ENCODE measurements at places on chromosomes 2 and 18.

- no peak for DNase-seq
Measured at GRCh38 chr2:98833917-98834263, 102.1 kb downstream of the CRACDL start.

DNA sequence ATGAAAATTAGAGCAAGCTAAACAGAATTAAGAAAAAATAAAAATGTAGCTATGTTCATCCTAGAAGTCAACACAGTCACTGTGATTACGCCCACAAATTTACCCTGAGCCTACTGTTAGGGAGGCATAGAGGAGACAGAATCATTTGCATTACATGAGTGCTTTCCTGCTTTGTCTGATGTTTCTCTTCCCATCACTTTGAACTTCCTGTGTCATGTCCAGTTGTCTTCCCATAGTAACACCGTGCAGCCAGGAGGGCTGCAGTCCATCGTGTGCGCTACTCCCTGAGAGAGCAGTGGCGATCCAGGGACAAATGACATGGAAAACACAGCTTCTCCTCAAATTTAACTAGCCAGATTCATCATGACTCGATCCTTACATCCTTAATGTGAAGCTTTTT, 149.8 kb upstream of the DAPL1 start:
- no peak for DNase-seq

DNA sequence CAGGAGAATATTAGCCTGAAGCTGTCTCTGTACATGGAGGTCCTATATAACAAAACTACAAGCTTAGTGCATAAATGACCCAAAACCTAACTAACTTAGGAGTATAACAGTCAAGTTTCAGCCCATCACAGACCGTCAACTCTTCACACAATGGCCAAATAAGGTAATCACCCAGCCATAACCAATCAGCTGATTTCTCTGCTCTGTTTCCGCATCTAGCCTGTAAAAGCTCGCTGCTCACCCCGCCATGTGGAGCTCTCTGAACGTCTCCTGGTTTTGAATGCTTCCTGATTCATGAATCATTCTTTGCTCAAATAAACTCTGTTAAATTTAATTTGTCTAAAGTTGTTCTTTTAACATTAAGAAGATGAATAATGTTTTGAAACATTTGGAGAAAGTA, 593.6 kb downstream of the TMX3 start:
- DNase-seq = no peak

DNA sequence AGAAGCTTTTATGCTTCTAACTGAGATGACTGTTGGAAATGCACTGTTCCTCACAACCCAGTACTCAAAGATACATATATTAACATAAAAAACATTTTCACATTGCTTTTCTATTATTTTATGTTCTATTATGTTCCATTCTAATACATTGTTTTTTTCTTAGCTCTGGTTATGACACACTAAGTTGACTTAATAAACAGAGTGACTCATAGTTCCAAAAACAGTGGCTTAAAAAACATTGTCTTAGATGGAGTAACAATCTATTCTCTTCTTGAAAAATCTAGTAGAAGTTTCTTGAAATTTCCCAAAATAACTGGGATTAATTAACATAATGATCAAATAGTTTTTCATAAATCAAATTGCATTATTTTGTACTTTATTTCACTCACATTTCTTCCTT, 328.2 kb upstream of the LRATD1 start:
- DNase-seq = no peak

GRCh38 chr2:187982668-187983067, 309.0 kb upstream of the GULP1 start:
- no peak for DNase-seq

GRCh38 chr18:71036783-71037182, 747.9 kb downstream of the SOCS6 start:
- no peak for DNase-seq

GRCh38 chr2:226838722-226839121, 2.9 kb downstream of the RHBDD1 start:
- no peak for DNase-seq

DNA sequence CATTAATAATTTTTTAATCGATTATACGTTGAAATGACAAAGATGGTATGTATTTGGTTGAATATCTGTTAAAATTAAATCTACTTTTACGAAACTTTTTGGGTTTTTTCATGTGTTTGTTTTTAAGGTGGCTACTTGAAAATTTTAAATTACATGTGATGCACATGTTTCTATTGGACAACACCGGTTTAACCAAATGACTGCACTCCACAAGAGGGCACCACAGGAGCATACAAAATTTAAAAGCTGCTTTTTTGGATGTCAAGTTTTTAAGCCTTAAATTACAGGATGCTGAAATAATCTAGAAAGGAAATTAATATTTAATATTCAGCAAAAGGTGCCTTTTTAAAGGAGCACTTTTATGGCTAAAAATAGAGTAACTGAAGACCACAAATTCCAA, 98.7 kb downstream of the ACVR1 start:
- peak; percentile 14 for DNase-seq

- DNase-seq = no peak
Measured at GRCh38 chr2:85017411-85018048, 46.6 kb downstream of the KCMF1 start.

DNA sequence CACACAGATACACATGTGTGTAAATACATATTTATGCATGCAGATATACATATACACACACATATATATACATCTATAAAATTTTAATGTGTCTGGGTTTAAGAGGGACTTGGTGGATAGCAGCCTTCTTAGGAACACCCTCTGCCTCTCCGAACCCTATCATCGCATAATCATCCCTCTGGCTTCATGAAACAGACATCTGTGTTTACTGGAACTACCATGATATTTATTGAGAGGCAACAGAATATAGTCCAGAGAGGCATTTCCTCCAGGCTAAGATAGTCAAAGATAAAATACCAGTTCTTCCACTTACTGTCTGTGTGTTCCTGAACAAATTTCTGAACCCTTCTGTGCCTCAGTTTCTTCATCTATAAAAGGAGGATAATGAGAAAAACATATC, 239.0 kb upstream of the FANCL start:
- no peak for DNase-seq

DNA sequence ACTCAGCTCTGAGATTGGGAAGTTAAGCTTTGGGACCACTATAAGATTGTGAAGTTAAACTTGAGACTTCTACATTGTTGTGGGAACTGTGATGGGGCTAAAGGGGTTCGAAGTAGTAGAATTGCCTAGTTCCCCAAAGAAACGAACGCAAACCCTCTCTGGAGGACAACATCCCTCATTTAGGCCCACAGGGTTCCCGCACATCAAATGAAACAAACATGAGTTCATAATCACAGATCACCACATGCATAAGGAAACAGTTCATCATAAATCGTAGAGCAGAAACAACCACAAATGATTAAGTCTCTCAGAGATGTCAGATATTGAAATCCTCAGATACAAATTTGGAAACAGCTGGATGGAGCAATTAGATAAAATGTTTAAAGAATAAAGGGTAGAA, 55.9 kb upstream of the HPCAL1 start:
- no peak for DNase-seq

DNA sequence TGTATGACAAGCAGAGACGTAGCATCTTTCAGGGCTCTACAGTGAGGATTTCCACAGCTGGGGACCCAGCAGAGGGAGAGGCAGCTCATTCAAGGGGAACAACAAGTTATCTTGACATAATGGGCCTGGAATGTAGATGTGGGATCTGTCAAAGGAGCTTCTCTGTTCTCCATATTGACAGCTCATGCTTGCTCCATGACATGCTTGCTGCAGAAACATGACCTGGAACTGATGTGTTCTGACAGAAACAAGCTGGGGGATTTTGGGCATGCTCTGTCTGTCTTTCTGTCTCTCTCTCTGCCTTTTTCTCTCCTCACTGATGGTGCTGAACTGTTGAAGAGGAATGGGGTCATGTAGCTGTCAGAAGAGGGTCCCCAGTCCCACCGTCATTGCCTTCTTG, 79.6 kb downstream of the MMADHC start:
- DNase-seq = no peak

GRCh38 chr2:32289165-32289999, 11.7 kb downstream of the YIPF4 start:
- no peak for DNase-seq

DNA sequence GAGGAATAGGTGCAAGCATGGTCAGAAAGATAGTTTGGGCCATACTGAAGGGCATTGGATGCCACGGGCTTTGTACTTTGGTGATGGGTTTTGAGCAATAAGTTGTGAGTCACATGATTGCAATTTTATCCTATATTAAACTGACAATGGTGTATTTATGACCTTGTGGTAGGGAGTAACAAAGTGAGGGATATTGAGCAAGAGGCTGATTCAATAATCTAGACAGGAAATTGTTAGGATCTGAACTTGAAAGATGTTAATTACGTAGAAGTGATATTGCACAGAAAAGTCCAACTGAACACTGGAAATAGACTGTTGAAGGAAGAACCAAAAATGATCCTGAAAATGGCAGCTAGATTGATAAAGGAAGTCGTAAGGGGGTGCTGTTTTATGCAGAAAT, 46.6 kb upstream of the TCF4 start:
- no peak for DNase-seq

- peak; percentile 26 for DNase-seq
Measured at GRCh38 chr2:171432969-171433762, 624 bp downstream of the METTL8 start.

GRCh38 chr2:112622528-112622849, 23.2 kb upstream of the SLC20A1 start:
- DNase-seq = no peak
